ENCODE measurements at places on chromosomes 7 and 10.
A peak's percentile ranks its signal among the peaks of the same experiment; 100 is the strongest.

GRCh38 chr7:50349963-50350944 lies 45.7 kb downstream of the IKZF1 start:
- no peak for DNase-seq

GRCh38 chr7:27871086-27871485 lies 131.1 kb downstream of the TAX1BP1 start:
- no peak for DNase-seq

- DNase-seq: no peak
Observed at GRCh38 chr10:28774051-28774995, 97.0 kb downstream of the BAMBI start.

DNA sequence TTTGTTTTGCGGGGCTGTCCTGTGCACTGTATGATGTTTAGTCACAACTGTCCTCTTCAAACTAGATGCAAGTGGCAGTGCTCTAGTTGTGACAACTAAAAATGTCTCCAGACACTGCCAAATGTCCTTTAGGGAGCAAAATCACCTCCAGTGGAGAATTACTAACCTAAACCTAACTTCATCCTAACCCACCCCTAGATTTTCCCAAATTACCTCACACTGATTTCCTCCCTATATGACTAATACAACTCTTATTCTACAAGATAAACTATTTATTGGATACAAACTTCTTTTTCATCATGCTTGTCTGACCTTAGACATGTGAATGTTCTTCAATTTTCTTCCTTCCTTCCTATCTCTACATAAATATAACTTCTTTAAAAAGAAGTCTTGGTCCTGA lies 26.4 kb downstream of the PNPLA8 start:
- DNase-seq: no peak

GRCh38 chr7:20514364-20514763 lies 101.1 kb upstream of the ABCB5 start:
- DNase-seq: no peak

GRCh38 chr10:12389154-12389734 lies 39.9 kb downstream of the CAMK1D start:
- DNase-seq: no peak

- DNase-seq: no peak
Observed at GRCh38 chr7:117587931-117588330, 108.1 kb downstream of the CFTR start.

GRCh38 chr7:44324204-44324480 lies 1.3 kb downstream of the CAMK2B start:
- DNase-seq: no peak

GRCh38 chr7:95263785-95264362 lies 60.5 kb downstream of the PON1 start:
- no peak for DNase-seq

GRCh38 chr7:19869979-19870378 lies 96.6 kb upstream of the TMEM196 start:
- DNase-seq: no peak

- DNase-seq: peak; percentile 15
Observed at GRCh38 chr10:101272229-101272868, 43.1 kb upstream of the LBX1 start.

- DNase-seq: no peak
Observed at GRCh38 chr10:94036766-94037033, 43.0 kb downstream of the PLCE1 start.

DNA sequence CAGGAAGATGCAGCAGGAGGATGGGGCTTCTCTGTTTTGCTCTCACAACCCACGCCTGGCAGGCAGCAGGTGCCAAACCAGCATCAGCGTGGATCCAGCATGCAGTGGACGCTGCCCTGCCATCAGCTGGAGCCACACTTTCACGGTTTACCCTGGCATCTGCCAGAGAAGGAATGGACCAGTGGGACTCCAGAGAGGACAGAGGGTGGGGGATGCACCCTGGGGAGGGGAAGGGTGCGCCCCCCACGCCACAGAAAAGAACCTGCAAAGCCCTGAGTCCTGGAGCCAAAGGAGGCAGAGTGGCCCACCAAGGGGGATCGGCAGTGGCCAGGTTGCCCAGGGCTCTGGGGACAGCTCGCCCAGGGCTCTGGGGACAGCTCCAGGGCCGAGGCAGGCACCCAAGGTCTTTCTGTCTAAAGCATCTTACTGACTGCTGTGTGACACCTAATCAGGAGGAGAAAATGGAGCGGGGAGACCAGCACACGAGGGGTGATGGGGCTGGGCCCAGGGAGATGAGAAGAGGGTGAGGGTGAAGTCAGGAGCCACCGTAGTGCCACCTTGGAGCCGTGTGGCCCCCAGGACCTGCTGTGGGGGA lies 225.1 kb downstream of the DNAJB6 start:
- no peak for DNase-seq

DNA sequence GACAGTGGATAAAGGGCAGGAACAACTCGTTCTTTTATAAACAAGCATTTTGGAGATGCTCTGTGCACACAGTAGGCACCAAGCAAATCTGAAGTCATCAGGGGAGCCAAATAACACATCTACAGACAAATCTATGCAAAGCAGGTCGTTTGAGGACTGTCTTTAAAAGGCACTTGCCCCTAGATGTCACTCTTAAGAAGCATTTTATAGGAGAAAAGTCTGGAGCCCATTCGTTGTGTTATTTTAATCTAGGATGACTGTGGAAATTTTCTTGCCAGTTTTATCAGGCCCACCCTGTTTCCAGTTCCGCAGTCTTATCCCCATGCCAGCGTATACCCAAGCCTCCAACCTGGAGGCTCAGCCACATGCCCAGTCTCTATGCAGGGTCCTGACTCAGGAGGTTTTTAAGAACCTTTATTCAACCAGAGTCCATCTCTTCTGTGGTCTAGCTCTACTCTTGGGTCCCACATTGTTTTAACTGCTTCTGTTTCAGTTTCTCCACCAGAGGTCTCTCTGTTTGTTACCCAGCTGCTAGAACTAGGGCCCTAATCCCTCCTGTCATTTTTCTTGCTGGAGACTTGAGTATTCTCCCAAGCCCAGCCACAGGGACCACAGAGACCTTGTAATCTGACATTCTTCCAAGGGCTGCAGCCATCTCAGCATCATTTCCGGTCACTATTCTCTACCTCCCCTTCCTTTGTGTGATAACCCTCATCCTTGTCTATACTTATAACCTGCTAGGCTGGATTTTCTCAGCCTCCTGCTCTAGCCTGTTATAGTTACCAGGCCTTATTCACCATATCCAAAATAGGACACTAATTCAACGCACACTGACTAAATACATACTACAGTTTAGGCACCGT lies 26.7 kb downstream of the PIK3CG start:
- DNase-seq: no peak

GRCh38 chr10:60963441-60964256 lies 19.7 kb upstream of the RHOBTB1 start:
- no peak for DNase-seq

- no peak for DNase-seq
Observed at GRCh38 chr7:106885652-106886051, 20.6 kb downstream of the PIK3CG start.

DNA sequence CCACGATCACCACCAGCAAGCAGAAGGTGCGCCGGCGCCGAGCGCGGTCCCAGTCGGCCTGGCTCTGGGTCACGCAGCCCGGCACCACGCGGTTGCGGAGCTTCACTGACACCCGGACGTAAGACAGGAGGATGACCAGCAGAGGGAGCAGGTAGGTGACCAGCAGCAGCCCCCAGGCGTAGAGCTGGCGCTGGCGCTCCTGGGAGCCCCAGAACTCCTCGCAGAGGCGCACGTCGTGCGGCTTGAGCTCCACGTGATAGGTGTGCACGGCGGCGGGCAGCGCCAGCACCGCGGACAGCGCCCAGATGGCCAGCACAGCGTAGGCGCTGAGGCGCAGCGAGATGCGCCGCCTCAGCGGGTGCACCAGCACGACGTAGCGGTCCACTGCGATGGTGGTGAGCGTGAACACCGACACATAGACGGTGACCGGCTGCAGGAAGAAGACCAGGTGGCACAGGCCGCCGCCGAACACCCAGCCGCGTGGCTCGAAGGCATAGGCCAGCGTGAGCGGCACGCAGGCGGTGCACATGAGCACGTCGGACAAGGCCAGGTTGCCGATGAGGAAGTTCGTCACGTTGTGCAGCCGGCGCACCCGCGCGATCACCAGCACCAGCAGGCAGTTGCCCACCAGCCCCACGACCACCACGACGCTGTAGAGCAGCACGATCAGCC lies 920 bp downstream of the PRLHR start:
- DNase-seq: no peak

DNA sequence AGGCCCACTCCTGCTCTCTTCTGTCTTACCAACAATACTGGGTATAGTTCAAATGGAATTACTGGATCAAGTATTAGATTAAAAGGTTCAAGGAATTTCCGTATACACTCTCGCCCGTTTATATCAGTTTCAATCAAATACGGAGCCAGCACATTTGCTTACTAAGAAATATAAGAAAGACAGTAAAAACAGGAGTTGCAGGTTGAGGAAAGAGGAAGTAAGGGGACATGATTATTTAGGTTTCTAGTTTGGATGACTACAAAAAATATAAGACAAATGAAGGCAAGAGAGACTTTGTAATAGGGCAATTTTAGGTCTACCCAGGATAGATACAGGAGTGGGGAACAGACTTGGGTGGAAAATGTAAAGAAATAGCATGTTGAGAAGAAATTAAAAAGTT lies 109.9 kb upstream of the ABI1 start:
- no peak for DNase-seq

- DNase-seq: no peak
Observed at GRCh38 chr7:154532771-154533170, 470.2 kb downstream of the PAXIP1 start.

- DNase-seq: no peak
Observed at GRCh38 chr10:5070648-5071410, 23.4 kb upstream of the AKR1C3 start.

DNA sequence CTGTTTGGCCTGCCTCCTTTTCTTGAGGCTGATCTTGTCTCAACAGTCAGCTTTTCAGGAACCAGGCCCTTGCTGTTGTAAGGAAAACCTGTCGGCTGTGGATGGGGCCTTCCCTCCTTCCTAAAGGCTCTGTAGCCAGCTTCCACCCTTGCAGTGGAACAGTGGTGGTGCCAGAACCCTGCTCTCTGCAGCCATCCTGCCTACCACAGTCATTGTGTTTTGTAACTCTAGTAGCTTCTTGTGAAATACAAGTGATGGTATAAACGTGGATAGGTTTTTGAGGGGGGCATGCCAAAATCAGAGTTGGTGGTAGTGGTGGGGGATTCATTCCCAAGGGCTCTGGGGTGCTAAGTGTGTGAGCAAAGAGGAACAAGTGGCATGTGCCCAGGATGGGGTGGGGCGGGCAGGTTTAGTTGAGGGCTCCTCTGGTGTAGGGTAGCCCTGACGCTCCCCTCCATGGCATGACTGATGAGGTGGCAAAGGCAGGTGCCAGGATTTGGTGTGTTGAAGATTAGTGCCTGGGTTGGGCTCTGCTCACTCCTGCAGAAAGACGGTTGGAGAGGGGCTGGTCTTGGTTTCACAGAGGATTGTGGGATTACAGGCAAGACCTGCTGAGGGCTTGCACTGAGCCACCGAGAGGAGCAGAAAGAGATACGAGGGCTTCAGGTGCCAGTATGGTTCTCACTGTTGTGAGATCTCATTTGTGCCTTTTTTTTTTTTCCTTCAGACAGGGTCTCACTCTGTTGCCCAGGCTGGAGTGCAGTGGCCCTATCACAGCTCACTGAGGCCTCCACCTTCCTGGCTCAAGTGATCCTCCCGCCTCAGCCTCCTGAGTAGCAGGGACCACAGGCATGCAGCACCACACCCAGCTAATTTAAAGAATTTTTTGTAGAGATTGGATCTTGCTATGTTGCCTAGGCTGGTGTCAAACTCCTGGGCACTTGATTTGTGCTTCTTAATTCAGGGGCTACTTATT lies 7.4 kb downstream of the TSPAN14 start:
- DNase-seq: no peak

GRCh38 chr10:69504576-69505250 lies 53.4 kb downstream of the TSPAN15 start:
- no peak for DNase-seq

DNA sequence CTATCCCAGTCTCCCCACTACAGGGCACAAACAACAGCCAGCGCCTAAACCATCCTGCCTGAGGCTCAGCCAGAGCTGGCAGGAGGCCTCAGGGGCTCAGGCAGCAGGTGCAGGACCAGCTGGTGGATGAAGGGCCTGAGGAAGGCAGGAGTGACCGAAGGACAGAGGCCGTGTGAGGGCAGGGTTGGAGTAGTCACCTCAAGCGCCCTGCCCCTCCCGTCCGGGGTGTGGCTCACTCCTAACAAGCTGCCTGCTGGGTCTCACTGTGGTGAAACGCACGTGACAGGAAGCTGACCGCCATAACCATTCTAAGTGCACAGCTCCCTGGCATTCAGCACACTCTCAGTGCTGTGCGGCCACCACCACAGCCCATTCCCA lies 281.1 kb downstream of the ELFN1 start:
- no peak for DNase-seq

- DNase-seq: no peak
Observed at GRCh38 chr10:63313066-63313717, 152.6 kb downstream of the JMJD1C start.

GRCh38 chr10:122047560-122047959 lies 58.6 kb downstream of the TACC2 start:
- no peak for DNase-seq

DNA sequence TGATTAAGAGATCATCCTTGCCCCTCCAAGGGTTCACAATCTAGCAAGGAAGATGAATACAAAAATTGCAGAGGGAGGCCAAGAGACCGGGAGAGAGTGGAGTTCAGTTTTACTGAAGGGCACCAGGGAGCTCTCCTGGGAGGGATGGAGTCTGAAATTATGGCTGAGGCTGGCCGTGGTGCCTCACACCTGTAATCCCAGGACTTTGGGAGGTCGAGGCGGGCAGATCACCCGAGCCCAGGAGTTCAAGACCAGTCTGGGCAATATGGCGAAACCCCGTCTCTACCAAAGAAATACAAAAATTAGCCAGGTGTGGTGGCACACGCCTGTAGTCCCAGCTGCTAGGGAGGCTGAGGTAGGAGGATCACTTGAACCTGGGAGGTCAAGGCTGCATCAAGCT lies 51.4 kb upstream of the MXI1 start:
- no peak for DNase-seq

DNA sequence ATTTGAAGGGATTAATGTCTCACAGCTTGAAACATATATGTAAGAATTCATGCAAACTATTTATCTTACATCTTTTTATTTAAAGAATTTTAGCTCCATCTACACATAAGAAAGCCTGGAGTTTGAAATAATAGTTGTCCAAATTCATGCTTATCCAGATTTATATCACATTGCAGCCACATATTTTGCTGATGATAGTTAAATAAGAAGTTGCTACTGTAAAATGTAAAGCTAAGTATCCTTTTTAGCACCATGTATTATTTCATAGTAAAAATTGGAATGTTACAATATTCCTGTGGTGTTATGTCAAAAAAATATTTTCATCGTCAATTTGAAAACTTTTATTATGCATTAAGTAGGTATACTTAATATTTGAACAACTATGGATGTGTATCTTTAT lies 27.3 kb upstream of the UMAD1 start:
- DNase-seq: no peak
